ENCODE measurements at places on chromosomes 2 and 18. TPM values are rescaled to one million over a fixed set of nuclear protein-coding genes. Genes with fewer than 3 reads are reported as not detected.

HPCAL1 gene
- 50.8 TPM for total RNA-seq

DES gene
- 0.68 TPM for total RNA-seq

NPAS2 gene
- 2.8 TPM for total RNA-seq

CTAGE1 gene
- not detected for total RNA-seq
